GDM1 (cell line): ENCODE measurements at places on chromosomes 2 and 18.

DNA sequence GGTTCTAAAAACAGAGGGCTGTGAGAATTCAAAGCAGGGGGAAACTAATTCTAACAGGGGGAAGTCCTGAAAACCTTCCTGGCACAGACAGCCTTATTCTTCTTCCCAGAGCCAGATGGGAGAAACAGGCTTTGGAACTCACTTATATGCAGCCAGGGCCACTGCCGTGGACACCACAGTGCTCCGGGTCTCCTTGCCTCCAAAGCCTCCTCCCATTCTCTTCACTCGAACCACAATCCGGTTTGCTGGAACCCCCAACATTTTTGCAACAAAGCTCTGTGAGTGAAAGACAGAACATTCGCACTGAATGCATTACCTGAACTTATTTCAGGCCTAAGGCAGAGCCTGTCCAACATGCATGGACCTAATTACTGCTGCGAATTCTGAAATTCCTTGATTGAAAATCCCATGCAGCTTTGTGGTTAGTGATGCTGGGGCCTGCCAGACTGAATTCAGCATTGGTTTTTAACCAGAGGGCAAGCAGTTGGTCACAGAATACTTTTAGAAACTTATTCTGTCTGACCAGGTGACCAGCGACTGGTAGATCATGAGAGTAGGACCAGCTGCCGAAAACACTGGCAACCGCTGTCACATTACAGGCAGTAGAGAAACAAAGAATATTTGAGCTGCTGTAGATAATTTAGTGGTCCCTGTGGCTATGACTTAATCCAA is 48.6 kb downstream of the XDH start:
- DNase-seq, result no peak

- DNase-seq, result no peak
These were observed 47.5 kb downstream of the TWIST2 start for GRCh38 chr2:238895361-238895882.

DNA sequence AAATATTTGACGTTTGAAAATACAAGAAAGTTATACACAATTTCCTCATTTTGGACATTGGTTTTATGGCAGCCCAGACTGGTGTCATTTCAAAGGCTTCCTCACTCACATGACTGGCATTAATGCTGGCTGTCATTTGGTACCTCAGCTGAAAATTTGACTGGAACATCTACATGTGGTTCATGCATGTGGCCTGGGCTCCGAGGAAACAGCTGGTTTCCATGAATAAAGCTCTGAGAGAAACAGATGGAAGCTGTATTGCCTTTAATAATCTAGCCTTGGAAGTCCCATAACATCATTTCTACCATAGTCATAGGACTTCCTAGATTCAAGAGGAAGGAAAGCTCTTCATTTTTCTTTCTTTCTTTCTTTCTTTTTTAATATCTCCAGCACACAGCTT is 42.9 kb upstream of the RIT2 start:
- no peak for DNase-seq

GRCh38 chr2:217899231-217900009 is 103.4 kb downstream of the TNS1 start:
- DNase-seq, result no peak

DNA sequence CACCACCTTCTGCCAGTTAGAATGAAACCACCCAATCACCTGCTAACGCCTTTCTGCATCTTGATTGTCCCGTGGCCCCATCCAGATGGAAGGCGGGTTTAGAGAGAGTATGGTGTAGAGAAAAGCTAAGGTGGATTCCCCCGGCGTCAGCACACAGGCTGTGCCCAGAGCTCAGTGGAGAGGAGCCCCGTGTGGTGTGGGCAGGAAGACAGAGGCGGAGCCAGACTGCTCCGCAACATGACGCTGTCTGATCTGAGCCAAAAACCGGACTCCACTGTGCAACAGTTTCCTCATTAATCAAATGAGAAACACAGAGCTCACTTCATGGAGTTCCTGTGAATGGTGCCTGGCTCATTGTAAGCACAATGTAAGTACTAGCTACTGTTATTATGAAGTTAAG is 448.1 kb upstream of the SMIM21 start:
- no peak for DNase-seq

DNA sequence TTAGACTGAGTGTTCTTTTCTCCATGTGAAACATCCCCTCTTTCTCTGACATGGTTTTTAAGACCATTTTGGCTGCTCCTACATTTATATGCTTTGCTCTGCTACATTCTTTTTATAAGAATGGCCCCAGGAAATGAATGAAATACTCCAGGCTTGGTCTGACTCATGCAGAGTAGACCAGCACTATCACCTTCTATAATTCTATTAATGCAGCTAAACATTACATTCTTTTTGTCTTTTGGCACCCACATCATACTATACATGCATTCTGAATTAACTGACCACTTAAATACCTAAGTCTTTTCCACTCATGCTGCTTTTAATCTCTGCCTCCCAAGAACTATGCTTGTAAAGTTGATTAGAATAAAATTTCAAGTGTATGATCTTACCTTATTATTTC is 94.1 kb downstream of the AAK1 start:
- DNase-seq, result no peak

GRCh38 chr18:45303026-45303425 is 312.2 kb upstream of the SLC14A2 start:
- DNase-seq, result no peak

DNA sequence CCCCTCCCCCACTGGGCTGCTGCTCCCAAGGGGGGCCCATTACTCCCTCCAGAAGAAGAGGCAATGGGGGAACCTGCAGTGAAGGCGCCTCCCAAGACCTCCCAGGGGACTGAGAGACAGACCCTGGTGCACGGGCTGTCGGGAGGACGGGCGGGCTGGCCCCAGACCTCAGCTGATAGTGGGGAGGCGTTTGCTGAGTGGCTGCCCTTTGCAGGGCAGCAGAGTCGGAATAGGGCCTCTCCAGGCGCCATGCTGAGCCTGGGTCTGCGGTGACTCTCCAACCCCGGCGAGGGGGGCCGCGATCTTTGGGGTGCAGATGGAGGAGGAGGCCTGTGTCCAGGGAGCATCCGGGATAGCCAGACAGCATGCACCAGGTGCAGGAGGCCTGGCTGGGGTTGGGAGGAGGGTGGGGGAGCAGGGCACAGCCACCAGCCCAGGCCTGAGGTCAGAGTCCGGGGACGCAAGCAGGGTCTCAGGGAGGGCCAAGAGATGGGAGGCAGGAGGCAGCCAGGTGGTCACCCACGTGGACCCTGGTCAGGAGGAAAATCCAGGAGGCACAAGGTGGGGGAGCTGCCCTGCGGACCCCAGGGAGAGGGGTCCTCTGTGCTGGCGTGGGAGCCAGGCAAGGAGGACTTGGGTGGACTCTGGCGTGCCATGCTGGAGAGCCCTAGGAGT is 11.0 kb downstream of the CROCC2 start:
- no peak for DNase-seq

DNA sequence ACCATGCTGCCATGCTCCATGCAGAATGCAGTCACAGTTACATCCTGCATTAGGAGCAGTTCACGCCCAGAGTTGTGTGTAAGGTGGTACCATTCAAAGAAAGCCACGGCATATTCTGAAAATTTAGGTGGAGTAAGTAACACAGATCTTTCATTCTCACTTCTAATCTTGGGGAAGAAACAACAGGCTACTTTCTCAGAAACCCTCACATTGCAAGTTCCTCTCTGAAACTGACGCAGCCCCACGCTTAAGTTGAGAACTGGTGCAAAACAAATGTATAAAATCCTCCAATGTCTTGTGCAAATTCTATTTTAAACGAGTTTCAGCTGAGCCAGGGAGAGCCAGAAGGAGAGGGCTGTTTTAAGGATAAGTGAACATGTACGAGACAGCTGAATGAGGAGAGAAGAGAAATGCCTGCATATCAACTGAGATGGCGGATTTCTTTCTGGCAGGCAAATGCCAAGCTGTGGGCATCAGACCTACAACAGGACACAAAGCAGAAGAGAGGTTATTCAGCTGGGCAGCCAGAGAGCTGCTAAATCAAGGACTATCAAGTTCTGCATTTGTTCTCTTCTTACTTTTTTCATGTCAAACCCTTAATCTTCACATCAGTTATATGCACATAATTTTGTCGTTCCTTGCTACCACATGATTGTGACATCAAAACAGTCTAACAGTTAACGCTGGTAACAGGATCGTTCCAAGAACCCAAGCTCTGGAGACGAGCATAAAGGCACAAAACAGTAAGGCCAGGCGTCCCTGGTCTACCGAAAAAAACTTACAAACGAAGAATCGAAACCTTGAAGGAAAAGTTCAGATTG is 6.4 kb downstream of the ARL4C start:
- DNase-seq, result no peak
